Small intestine (tissue), 16 donors: ENCODE measurements at places on chromosomes 12 and 14.

- DNase-seq = no peak
Measured at GRCh38 chr14:101494826-101495225, 66.5 kb upstream of the DIO3 start.

DNA sequence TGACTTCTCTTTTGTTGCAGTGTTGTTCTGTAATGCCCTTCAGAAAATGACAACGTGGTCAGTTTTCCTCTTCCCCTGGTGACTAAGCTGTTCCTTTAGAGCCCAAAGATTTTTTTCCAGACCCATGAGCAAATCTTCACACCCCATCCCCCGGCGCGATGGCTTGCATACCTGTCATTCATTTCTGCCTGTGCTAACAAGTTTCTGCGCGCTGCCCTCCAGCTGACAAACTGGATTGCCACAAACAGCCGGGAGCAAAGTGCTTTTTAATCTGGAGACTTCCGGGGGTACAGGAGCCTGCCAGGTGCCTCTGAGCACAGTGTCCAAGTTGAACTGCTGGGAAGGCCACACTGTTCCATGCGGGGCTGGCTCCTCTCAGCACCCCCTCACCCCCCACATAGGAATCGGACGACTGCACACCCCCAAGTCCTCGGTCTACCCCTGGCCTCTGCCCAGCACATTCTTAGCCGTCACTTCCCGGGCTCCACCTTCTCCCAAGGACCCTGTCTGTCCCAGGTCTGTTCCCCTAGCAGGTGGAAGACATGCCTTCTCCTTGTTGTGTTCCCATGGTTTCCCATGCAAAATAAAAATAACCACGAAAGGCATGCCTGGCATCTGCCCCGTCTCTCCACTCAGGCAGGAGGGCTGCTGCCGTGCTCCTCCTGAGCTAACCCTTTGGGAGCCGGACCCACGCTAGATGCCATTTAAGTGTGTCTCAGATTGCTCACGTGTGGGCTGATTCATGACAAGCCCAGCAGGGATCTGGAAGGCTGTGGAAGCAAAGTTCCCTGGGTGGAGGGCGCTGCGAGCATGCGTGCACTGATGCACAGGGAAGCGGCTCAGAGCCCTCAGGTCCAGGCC lies 14.1 kb downstream of the RILPL1 start:
- peak; percentile 48 for DNase-seq

DNA sequence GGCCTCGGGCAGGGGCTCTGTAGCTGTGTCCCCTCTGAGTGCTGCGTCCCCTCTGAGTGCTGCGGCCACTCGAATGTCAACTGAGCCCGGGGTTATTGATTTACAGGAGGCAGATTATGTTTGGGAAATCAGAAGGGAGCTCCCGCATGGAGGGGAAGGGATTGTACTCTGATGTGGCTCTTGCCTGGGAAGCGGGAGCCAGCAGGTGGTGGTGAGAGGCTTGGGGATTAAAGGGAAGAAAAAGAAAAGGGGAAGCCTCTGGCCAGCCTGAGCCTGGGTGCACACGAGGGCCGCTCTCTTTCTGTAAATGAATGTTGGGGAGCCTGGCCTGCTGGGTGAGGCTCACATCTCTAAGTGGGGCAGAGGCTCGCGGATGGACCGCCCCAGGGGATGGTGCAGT lies 143.7 kb downstream of the AACS start:
- DNase-seq = no peak

- DNase-seq = no peak
Measured at GRCh38 chr14:84543859-84544258, 986.1 kb upstream of the FLRT2 start.

DNA sequence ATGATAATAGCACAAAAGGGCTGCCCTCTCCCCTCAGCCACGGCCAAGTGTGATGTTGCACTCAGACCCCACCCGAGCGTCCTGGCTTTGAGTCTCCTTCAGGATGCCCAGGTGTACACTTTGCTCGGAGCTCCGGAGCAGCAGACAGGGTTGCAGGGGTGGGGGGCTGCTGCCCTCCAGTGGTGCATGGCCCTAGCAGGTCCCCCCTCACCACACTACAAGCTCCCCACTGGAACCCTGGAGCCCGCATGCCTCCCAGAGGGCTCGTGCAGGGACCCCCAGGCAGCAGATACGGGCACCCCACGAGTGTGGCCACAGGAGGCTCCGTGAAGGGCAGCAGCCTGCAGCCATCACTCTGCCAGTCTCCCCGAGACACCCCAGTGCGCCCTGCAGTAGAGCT lies 69.9 kb upstream of the C14orf180 start:
- DNase-seq = no peak

- no peak for DNase-seq
Measured at GRCh38 chr12:119661882-119662281, 6.1 kb upstream of the PRKAB1 start.

GRCh38 chr12:52268212-52268611 lies 6.2 kb upstream of the KRT86 start:
- DNase-seq = no peak

DNA sequence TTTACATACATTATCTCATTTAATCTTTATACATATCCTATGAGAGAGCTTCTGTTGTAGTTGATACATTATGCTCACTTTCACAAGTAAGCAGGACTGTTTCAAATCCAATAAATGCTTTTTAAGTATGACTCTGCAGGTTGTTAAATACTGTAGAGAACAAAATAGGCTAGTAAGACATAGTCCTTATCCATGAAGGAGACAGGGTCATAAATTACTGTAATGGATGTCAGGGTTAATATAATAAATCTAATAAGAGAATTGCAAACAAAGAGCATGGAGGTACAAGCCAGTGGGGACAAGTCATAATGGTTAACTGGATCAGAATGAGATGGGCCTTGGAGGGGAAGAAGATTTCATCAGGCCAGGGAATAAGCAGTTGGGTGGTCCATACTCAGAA lies 303.8 kb upstream of the RGS6 start:
- no peak for DNase-seq

GRCh38 chr12:50685641-50686040 lies 78.3 kb upstream of the ATF1 start:
- no peak for DNase-seq

GRCh38 chr12:67773896-67774295 lies 125.4 kb downstream of the DYRK2 start:
- DNase-seq = no peak

DNA sequence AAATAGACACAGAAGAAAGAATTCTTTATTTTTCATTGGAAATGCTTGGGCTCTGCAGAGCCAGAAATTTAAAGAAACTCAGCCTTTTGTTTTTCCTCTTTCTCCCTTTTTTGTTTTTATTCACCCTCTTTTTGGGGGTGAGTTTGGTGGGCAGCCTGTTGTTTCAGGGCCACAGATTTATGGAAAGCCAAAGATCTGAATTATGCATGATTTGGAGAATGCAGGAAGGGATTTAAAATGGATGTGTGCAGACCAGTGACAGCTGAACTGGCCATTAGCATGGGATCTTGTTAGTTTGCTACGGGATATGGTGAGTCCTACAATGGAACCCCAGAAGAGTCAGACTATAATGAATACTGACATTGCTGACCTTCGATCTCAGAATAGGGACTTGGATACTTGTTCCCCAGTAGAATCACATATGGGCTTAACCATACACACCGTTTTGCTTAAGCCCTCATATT lies 7.7 kb upstream of the ATXN2 start:
- DNase-seq = no peak

DNA sequence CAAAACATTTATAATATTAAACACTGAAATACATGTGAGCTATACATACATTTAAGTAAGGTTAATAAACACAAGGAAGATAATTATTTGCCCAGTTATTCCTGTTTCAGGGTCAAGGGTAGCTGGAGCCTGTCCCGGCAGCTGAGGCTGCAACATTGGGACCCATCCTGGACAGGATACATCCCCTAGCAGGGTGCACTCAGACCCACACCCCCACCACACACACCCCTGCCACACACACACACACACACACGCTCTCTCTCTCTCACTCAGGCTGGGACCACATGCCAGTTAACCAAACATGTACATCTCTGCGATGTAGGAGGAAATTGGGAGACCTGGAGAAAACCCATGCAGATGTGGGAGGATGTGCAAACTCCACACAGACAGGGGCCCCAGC lies 112.6 kb upstream of the TMCC3 start:
- DNase-seq = no peak

DNA sequence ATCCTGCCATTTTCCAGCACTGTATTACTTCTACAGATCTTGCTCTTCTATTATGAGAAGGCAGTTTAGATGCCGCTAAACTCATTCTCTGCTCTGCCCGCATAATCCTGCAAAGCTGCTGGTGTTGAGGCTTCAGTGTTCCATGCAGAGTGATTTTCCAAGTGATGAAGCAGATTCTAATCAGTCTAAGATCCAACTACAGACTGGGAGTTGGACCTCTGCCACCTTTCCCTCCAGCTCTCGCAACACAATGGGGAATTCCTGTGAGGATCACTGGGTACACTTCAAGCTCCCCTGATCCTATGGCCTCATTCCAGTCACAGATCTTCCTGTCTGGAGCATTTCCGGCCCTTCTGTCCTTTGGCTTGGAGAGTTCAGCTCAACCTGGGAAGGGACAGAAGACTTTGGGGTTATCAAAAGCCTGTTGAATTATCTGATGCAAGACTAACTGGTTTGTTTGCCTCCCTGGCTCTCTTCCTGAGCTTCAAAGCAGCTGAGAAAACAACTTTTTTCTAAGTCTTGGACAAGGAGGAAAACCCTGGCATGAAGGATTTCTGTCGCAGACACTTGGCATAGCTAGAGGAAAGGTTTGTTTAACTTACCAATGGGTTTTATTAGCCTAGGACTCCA lies 333.9 kb downstream of the ZFP36L1 start:
- DNase-seq = peak; percentile 55

DNA sequence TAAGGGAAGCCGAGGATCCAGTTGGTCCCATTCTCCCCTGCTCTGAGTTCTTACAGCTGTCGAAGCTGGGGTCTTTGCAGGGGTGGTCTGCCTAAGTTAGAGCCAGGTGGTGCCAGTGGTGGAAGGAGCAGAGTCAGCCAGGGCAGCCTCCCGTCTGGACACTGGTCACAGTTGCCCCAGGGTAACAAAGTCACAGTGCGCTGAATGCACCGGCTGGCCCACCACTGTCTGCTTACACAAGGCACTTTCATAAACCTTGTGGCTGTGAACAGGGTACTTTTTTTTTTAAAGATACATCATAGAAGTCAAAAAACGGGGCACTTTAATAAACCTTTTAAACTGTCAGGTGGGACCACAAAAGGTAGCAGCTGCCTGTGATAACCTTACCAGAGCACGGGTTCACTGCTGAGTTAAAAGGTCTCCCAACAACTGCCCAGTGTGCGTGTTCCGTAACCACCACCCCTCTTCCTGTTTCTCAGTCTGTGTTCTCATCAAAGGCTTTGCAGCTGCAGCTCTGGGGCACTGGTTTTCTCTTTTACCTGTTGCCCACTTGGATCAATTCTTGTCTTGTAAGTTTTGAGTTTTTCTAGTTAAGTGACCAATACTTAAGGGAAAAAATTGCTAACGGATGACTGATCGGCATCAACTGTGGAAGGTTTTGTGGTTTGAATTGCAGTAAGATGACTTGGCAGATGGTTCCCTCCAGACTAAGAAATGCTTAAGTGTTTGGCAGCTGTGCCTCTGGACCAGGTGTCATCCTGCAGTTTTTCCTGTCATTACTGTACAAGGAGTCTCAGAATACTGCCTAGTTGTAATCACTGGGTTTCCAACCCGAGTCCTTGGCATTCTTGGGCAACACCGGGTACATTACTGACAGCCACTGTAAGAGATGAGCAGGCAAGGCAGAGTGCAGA lies 55.9 kb downstream of the DYNC1H1 start:
- DNase-seq = no peak

GRCh38 chr12:51174501-51174900 lies 1.6 kb upstream of the TFCP2 start:
- no peak for DNase-seq

DNA sequence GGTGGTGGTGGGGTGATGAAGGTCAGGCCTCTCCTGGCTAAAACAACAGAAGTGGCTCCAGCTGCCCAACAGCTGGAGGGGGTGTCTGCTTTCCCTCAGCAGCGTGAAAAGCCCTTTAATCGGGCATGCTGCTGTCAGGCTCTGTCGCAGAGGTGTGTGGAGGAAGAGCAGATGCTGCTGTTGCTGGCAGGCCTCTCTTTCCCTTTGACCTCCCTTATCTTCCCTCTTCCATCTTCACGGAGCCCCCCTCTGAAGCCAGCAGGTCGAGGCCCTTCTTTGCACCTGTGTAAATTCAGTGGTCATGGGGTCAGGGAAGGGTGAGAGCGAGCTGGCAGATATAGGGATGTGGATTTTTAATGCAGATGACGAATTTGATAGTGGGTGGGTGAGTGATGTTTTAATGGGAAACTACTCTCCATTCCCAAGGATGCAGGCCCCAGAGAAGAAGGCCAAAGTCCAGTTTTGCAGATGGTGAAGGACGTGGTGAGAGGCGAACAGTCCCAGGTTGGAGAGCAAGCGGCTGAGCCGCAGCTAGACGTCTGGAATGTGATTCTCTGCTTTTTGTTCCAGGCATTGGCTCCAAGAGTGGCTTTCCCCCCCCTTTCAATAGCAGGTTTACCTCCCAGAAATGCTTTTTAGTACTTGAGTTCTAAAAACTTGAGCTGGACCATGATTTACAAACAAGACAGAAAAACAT lies 64.0 kb downstream of the SMOC1 start:
- DNase-seq = peak; percentile 43

GRCh38 chr12:63457428-63457827 lies 210.9 kb downstream of the DPY19L2 start:
- DNase-seq = no peak

DNA sequence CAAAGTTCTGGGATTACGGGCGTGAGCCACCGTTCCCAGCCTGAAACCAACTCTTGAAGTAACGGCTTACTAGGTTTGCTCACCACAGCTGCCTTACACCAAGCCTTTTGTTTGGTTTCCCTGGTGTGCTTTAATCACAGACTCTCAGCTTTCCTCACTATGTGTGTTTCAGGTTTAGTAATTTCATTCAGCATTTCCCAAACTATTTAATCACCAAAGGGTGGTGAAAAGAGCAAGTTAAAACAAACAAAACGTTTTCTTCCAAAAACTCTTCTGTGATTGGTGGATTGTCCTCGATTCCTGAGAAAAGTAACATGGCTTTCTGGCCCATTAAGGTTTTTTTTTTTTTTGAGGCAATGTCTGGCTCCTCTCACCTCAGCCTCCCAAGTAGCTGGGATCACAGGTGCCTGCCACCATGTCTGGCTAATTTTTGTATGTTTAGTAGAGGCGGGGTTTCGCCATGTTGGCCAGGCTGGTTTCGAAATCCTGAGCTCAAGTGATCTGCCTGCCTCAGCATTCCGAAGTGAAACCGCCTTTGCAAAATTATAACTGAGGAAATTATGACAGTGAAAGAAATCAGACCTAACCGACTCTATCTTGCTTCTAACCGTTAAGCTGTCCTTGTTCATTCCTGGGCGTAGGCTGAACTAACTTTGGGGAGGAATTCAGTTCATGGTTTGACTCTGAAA lies 1.5 kb upstream of the ZFYVE26 start:
- DNase-seq = no peak

DNA sequence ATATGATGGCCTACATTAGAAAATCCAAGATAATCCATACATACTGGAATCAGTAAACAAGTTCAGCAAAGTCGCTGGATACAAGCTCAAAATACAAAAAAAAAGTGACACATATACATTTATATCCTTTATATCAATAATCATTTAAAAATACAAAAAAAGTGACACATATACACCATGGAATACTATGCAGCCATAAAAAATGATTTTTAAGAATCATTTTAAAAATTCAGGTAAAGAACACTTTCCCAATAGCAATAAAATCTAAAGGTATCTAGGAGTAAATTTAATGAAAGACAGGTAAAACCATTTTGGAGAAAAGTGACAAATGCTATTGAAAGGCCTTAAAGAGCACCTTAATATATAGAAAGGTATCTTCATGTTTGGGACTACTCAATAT lies 111.9 kb downstream of the NTN4 start:
- DNase-seq = no peak

GRCh38 chr12:75977590-75977951 lies 54.0 kb downstream of the PHLDA1 start:
- DNase-seq = no peak

- DNase-seq = no peak
Measured at GRCh38 chr12:104463368-104463767, 6.6 kb downstream of the CHST11 start.
